Activated T-cell treated with anti-CD3 and anti-CD28 coated beads for 4 hours (primary cell): ENCODE measurements at places on chromosomes 6 and 20.

- no peak for DNase-seq
Measured at GRCh38 chr20:21133404-21133803, 7.5 kb downstream of the KIZ start.

GRCh38 chr6:119234941-119235340, 114.6 kb downstream of the MAN1A1 start:
- no peak for DNase-seq

DNA sequence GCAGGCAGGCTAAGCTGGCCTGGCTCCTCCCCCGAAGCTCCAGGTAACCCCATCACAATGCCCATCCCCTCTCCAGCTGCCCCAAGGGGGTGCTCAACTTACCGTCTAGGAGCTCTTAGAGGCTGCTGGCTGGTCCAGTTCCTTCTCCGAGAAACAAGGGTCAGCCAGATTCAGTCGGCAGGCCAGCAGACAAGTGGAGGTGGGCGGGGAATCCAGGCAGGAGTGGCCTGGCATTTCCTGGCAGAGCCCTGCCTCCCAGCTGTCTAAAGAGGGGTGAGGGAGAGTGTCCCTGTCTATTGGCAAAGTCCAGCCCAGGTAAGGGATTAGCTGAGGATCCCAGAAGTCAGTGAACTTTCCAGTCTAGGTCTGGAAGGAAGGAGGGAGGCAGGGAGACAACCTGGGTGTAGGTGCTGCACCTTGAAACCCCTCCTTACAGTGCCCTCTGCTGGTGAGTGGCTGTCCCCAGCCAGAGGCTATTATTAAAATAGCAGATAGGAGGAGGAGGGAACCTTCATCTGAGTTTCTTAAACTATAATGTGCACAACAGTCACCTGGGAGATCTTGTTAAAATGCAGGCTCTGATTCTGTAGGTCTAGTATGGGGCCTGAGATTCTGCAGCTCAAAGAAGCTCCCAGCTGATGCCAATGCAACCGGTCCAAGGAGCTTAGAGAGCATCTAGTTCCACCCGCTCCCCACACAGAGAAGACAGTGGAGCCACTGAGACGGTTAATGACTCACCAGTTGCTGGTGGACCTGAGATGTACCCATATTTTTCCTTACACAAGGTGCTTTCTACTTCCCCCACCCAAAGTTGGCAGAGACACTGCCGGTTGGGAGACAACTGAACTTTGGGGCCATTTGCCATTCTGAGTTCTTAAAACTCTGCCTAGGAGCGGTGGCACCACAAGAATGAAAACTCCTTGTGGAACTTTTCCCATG, at the start of gene UNC5CL:
UNC5CL (minus strand) TSS at position 162 of the 939 bp plus-strand sequence. CDS start 4,147 bp downstream, outside the sequence.
- DNase-seq: peak; percentile 42

DNA sequence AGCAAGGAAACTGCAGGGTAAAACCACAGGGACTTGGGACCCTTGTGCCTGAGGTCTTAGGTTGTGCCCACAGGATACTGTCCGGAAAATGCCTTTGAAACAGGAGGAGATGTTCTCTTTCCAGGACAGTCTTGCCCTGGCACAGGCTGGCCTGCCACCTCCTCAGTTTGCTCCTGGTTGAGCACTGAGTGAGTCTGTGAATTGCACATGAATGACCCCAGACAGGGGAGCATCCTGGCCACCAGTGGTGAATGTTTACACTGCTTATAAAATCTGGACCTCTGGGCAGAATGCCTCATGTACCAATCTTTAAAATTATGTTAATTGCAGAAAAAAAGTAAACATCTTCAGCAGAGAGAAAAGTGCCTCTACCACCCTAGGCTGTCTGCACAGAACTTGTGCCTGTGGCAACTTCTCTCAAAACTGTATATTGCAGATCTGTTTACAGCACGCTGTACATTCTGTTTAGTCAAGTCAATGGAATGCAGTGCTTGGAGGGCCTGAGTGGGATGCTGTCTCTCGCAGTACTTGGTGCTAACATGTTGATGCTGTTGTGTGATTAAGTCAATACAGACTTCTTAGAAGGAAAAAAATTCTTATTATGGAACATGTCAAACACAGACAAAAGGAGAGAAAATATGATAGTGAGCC, 242.1 kb downstream of the SOD2 start:
- no peak for DNase-seq

DNA sequence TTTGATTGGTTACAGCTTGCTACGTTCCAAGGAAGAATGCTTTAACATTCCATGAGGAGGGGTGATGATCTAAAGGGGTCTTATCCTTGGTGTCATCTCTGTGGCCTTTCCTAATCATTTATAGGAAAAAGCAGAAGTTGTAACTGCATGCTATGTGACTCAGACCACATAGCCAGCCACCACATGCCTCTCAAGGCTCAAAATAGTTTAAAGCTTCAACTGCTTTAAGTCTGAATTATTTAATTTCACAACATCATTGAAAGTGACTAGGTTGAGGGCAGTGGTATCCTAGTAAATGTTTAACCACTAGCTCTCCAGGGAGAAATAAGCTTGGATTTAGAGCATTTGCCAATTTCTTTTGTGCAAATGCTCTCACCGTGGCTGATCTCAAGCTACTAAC, 29.7 kb downstream of the MC3R start:
- no peak for DNase-seq

DNA sequence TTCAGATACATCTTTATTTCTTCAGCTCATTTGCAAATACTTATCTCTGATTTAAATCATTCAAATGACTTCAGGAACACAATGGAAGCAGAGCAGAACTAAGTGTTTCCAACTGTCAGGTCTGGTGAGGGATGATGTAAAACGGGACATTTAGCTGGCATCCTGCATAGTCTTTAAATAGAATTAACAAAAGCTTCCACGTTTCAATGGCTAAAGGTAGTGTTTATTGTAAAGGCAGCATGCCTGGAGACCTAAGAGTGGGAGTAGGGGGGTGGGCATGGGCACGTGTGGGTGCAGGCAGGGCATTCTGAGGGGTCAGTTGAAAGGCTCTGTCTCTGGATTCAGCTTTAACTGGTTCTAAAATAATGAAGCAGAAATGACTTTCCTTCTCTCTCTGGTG, 174.9 kb downstream of the PLCB1 start:
- no peak for DNase-seq

DNA sequence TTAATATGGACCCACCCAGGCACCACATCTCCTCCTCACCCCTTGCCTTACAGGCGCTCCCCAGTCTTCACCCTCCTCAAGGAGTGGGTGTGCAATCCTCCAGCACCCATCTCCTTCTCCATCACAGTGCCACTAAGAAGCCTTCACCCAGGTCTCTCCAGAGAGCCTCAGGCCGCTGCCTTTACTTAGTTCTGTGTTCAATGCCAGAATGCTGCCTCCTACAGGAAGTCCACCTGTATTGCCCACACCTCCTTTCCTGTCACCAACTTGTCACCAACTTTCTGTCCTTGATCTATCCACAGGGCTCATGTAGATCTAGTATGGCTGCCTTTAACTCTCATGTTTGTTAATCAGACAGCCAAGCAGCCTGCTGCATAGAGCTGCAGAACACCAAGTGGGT, 586 bp upstream of the LST1 start:
- DNase-seq: no peak

DNA sequence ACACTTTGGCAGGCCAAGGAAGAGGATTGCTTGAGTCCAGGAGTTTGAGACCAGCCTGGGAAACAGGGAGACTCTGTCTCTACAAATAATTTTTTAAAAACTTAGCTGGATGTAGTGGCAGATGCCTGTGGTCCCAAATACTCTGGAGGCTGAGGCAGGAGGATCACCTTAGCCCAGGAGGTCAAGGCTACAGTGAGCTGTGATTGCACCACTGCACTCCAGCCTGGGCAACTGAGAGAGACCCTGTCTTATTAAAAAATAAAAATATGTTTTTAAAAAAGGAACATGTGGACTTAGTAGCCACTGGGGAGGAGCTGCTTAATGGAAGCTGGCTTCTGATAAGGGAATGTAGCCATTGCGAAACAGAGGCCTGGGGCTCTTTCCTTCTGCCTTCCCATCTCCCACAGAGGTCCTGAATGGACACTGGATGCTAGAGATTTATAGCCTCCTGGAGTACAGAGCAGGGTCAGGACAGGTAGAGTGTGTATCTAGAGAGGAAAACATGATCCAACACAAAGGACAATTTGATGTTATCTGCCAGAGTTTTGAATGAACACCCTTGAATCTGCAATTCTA, 21.7 kb upstream of the GMNN start:
- no peak for DNase-seq

DNA sequence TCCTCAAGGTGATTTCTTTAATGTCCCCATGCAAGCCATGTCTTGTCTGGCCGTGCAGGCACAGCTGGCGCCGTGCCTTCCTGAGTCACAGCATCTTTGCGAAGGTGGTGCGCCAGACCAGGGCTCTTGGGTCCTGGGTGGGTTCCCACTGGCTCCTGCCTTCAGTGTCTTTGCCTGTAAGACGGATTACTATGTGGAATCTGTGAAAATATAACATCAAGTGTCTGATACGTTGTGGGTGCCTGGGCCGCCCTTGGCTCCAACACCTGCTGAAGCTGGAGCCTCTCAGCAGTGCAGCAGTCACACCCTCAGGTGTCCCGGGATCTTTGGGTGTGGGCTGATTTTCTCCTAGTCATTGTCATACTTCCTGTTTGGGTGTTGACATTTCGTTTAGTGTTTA, 3.2 kb downstream of the OSBPL2 start:
- DNase-seq: no peak

DNA sequence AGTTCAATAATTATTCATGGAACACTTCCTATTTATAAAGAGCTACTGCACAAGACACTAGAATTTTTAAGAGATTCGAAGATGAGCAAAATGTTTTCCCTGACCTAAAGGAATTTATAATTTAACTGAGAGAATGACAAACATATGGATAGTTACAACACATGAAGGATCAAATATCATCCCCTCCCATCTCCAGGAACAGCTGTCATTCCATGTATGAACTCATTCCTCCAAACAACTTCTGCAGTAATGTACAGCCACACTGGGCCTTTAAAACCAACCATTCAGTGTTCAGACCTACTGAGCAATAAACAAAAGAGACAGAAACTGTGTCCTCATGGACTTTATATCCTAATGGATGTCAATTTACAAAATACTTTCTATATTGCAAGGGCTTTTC, 87.8 kb downstream of the KIF16B start:
- no peak for DNase-seq

- no peak for DNase-seq
Measured at GRCh38 chr20:25372584-25373336, 17.9 kb downstream of the ABHD12 start.

GRCh38 chr6:134427721-134428120, 109.8 kb upstream of the SGK1 start:
- DNase-seq: no peak

DNA sequence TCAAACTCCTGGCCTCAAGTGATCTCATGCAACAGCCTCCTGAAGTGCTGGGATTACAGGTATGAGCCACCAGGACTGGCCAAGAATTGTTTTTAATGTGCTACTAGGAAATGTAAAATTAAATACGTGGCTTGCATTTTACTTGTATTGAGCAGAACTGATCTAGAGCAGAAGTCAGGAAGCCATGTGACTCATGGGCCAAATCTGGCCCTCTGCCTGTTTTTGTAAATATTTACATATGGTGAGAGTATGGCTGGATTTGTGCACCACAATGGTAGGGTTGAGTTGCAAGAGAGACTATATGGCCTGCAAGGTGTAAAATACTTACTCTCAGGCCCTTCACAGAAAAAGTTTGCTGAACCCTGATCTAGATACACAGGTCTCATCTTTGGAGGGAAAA, 75.8 kb downstream of the LAMP5 start:
- no peak for DNase-seq

GRCh38 chr6:87274660-87275274, 47.6 kb upstream of the SMIM8 start:
- DNase-seq: no peak

GRCh38 chr6:11448038-11448437, 89.5 kb upstream of the TMEM170B start:
- DNase-seq: no peak

GRCh38 chr6:125262016-125263013, 39.5 kb downstream of the HDDC2 start:
- DNase-seq: no peak

GRCh38 chr6:133431031-133431430, 189.9 kb downstream of the EYA4 start:
- DNase-seq: no peak

DNA sequence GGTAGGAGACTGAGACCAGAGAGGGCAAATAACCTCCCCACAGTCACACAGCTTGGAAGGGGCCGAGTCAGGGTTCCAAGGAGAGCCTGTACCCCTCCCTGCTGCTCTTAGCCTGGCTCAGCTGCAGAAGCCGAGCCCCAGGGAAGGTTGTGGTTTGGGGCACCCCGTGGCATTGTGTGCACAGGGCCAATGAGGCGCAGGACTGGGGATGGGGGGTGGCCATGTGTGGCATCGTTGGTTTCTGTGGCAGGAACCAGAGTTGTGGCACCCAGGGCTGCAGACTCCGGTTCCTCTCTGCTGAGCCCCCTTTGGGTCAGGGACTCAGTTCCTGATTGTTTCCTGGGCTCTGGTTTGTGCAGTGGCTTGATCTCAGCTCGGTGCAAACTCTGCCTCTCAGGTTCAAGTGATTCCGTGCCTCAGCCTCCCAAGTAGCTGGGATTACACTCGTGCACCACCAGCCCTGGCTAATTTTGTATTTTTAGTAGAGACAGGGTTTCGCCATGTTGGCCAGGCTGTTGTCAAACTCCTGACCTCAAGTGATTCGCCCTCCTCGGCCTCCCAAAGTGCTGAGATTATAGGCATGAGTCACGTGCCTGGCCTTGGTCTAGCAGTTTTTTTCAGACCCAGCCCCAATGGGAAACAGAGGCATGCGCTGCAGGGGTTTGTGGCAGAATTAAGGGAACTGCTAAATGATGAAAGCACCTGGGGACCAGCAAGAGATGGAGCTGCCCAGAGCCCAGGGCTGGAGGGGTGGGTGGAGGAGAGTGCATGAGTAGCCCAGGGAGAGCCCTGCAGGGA, 221.0 kb upstream of the SULF2 start:
- DNase-seq: no peak

DNA sequence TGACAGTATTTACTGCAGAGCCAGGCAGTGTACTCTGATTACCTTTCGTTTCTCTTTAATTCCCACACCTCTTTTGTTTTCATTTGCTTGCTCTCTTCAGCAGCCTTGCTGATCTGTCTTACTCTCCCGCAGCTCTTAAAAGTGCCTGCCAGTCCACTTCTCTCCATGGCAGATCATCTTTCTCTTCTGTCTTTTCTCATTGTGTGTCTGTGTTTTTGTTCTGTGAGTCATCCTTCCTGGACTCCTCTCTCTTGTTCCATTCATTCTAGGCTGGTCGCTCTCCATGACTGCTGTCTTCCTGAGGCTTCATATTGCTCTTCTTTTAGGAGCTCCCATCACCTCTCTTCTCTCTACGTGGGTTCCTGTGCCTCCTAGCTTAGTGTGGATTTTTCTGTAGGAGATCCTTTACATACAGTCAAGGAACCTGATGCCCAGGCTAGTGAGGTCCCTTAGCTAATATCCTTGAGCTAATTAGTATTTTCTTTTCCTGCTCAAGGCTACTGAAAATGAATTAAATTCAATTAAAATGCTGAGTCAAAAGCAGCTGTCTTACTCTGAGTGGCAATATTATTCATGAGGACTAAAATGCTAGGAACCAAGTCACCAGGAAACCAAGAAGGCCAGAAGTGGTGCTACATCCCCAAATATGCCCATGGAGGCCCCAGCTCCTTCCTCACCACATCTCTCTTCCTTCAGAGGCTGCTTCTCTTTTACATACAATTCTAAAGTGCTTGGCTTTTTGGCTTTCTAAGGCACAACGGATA, 86.1 kb downstream of the SLX4IP start:
- DNase-seq: no peak

GRCh38 chr6:45667300-45667699, 289.6 kb upstream of the SUPT3H start:
- no peak for DNase-seq

GRCh38 chr6:153108315-153108714, 22.8 kb downstream of the RGS17 start:
- no peak for DNase-seq
